ENCODE measurements at places on chromosomes 3 and 15. TPM values are rescaled to one million over a fixed set of nuclear protein-coding genes. Genes with fewer than 3 reads are reported as not detected.

SI gene
- not detected for total RNA-seq

PLCH1 gene
- total RNA-seq: 0.10 TPM

SRGAP3 gene
- total RNA-seq: 0.54 TPM

ZNF660 gene
- total RNA-seq: 0.21 TPM

FRMD4B gene
- total RNA-seq: 83.3 TPM

ANKUB1 gene
- not detected for total RNA-seq

TMEM158 gene
- total RNA-seq: 0.26 TPM

UMPS gene
- 56.3 TPM for total RNA-seq

SHC4 gene
- total RNA-seq: 26.4 TPM

Measured in activated T-helper 1 cell treated with anti-CD3 and anti-CD28 coated beads, Interleukin-12 subunit alpha, Interleukin-12 subunit beta, Interleukin-2, Interleukin-4 antibody, amounts not matched to agents 30 ng/mL and 10 ng/mL and 1 ng/mL, durations not matched to agents 14 hours and 24 hours and 36 hours (primary cell).